ENCODE measurements at places on chromosomes 2 and 18.

DNA sequence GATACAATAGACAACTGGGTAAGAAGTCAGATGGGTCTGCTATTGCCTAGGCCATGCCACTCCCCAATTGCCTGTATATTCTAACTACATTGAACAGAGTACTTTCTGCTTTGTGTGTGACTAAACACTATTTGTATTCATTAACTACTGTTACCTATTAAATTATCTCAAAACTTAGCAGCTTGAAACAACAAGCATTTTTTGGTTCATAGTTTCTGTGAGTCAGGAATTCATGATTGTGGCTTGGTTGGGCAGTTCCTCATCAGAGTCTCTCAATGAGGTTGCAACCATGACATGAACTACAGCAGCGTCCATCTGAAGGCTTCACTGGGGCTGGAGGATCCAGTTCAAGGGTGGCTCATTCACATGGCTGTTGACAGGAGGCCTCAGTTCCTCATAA lies 205.7 kb downstream of the EN1 start:
- DNase-seq = no peak

- no peak for DNase-seq
Observed at GRCh38 chr2:126115975-126116374, 540.0 kb upstream of the GYPC start.

GRCh38 chr2:227035711-227036367 lies 128.2 kb downstream of the COL4A4 start:
- peak; percentile 18 for DNase-seq

DNA sequence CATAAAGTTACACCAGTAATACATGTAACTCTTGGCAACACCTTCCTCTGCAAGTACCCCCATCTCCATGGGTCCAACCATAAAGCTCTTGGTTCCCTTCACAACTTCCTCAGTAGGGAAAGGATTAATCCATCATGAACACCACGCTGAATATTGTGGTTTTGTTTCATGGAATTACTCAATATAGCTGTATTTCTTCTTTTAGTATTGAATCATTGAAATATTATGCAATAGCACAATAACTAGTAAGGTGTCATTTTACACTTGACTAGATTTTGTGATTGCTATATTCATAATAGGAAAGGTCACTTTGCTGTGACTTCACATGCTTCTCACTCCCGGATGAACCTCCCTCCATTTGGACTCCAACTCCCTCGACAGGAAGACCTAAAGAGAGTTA lies 29.7 kb upstream of the PID1 start:
- DNase-seq = peak; percentile 15

- no peak for DNase-seq
Observed at GRCh38 chr2:131517106-131517831, 10.4 kb upstream of the CCDC74A start.

GRCh38 chr18:6333981-6334380 lies 80.7 kb downstream of the L3MBTL4 start:
- no peak for DNase-seq

GRCh38 chr2:132479155-132479554 lies 62.5 kb downstream of the GPR39 start:
- DNase-seq = no peak

DNA sequence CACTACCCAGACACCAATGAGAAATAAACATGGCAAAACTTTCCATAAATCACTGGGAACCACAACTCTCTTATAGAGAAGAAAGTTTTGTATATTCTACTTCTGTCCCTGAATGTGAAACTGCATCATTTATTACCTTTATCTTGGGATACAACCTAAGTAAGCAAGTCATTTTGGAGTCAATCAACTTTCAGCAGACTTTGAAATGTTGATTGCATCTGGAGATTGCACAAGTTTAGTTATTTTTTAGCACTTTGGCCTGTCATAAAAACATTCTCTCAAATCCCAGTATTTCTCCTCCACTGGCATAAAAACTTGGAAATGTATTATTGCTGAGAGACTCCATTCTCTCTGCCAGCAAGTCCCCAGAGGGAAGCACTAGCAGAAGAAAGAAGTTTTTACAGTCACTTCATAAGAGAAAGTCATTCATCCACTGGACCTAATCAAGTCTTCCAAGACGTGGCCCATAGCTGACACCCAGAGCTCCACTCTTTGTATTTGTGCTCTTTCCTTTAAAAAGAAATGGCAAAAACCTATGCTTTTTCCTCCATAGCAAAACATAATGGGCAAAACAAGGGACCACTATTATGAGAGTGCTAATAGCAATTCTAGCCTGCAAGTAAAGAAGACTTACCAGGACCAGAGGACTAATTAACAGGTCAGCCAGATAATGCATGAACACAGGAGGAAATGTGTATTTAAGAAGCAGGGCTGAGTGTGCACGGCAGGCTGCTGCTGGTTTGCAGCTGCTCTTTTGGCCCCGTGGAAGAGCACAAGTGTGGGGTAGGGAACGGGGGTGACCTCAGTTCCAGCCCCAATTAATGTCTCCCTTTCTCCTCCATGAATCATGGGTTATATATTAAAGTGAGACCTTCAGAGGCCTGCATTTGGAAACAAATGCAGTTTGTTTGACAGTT lies 171.5 kb downstream of the INO80D start:
- no peak for DNase-seq

- DNase-seq = no peak
Observed at GRCh38 chr2:231785822-231786176, 446 bp upstream of the COPS7B start.

DNA sequence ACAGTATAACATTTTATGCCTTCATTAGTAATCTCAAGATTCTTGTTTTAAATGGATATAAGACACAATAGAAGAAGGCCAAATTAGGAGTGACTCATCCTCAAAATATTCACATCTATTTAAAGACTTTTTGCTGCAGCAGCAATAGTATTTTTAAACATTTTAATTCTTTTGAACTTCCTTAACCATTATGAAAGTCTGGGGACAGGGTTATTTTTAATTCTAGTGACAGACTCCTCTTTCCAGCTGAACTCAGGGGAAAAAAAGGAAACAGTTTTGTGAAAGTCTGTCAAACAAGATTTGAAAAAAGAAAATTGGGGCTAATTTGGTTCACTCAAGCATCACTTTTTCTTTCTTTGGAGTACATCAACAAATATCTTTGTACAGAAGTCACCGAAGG lies 541.8 kb downstream of the NUP35 start:
- peak; percentile 13 for DNase-seq

DNA sequence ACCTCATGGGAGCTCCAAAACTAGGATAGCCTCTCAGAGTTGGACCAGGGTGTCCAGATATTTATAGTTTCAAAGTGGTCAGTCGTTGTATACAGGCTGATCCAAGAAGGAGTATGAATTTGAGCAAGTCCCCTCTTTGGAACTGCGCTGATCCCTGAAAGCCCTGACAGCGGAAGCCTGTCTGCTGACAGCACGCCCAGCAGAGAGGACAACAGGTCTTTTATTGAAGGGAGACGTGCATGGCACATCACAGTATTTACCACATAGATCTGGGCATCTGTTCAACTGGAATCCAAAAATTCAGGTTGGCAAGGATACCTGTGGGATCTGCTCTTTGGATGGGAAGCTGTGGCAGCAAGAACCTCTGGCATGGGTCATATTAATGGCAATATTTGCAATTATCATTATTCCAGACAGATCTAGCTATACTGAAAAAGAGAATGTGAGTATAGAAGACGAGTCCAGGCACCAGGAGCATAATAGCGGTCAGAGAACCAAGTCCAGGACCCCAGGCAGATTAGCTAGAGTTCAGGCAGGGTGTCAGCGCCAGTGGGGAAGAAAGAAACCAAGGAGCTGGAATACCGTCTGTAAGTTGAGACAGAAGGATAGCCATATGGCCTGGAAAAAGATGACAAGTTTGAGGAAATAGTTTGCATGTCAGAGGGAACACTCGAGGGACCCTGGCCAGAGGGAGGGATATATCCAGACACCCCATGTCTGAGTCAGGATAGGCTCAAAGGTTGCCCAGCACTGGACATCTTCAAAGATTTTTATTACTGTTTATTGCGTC lies 260.4 kb upstream of the FANCL start:
- no peak for DNase-seq

DNA sequence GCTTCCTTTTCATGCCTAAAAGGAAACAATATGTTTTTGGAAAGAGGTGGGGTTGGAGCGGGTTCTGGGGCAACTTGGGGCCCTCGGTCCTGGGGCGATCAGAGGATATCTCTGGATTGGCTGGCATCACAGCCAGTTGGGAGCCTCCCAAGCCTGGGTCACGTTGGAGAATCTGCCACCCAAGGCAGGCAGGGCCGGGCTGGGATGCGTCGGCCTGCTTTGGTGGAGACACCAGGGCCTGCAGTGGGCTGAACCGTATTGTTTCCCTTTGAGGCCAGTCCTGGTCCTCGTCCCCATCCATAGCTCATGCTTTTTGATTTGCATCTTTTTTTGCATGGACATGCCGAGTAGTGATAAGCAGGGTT lies 235.8 kb downstream of the ATAD2B start:
- no peak for DNase-seq

- DNase-seq = no peak
Observed at GRCh38 chr2:238894950-238895298, 47.0 kb downstream of the TWIST2 start.

- no peak for DNase-seq
Observed at GRCh38 chr2:233380132-233380895, 26.0 kb downstream of the DGKD start.

GRCh38 chr2:117607202-117607601 lies 207.3 kb upstream of the DDX18 start:
- DNase-seq = no peak
